MM.1S (cell line): ENCODE measurements at places on chromosomes 11 and 22.
A peak's percentile ranks its signal among the peaks of the same experiment; 100 is the strongest.

GRCh38 chr11:2987881-2988861 is 4.0 kb downstream of the NAP1L4 start:
- peak; percentile 16 for DNase-seq

DNA sequence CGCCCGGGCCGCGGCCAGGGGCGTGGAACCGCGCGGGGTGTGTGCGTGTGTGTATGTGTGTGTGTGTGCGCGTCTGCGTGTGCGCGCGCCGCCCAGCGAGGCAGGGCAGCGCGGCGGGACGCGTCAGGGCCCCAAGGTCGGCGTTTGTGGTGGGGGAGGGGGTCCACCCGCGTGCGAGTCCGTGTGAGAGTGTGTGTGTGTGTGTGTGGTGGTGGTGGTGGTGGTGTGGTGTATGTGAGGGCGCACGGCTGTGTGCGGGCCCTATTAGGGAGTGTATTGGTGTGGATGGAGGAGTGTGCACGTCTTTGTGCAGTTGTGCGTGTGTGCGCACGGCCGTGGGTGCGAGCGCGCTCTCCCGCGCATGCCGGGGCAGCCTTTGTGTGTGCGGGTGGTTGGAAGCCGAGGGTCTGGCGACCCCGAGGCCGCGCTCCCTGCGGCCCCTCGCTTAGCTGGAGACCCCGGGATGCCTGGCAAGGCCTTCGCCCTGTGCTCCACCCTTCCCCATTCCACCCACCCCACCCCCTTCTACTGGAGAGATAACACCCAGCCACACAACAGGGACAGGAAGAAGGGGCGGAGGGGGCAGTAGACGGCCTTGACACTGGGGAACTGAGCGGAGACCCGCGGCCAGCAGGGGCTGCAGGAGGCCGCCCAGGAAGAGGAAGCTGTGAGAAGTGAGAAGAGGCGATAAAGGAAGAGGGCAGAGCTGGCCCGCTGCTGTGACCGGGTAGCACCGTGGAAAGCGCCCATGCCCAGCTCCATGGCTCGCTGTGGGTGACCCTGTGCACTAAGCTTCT is 528 bp upstream of the ARRB1 start:
- no peak for DNase-seq

- no peak for DNase-seq
These were observed 15.3 kb upstream of the RASL10A start for GRCh38 chr22:29330753-29331152.

GRCh38 chr22:38204784-38205183 is 3.0 kb downstream of the MAFF start:
- DNase-seq, result no peak

DNA sequence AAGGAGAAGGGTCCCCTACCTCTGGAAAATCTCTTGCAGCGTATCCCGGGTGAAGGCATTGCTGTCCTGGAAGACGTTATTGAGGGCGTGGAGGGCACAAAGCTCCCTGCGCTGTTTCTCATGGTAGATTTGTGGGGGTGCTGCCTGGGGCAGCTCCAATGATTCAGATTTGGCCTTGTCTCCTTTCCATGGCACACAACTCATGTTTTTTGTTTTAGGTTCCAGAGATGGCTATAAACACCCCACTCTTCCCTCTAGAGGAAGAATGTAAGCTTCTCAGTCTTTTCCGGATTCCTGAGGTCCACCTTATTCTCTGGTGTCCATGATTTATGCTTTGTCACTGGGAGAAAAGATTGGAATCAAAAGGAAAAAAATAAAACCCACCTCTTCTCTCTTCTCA is 959 bp downstream of the JOSD1 start:
- no peak for DNase-seq

- no peak for DNase-seq
These were observed 9.4 kb downstream of the C11orf97 start for GRCh38 chr11:94521684-94522083.

DNA sequence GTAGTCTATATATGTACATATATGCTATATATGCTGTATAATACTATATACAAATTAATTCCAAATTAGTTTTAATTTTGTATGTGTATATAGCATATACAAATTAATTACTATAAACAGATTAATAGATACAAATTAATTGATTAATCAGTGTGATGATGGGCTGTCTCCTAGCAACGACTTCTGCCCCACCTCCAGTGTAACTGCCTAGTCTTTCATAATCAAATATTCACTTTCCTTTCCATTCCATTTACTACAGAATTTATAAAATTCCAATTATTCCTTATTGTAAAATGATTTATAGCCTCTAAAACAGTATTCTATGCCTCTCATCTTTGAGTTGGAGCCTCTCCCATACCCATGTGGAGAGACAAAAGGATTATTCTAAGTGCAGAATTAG is 976 bp downstream of the HBD start:
- DNase-seq, result no peak
